ENCODE measurements at places on chromosomes 5 and 9.

DNA sequence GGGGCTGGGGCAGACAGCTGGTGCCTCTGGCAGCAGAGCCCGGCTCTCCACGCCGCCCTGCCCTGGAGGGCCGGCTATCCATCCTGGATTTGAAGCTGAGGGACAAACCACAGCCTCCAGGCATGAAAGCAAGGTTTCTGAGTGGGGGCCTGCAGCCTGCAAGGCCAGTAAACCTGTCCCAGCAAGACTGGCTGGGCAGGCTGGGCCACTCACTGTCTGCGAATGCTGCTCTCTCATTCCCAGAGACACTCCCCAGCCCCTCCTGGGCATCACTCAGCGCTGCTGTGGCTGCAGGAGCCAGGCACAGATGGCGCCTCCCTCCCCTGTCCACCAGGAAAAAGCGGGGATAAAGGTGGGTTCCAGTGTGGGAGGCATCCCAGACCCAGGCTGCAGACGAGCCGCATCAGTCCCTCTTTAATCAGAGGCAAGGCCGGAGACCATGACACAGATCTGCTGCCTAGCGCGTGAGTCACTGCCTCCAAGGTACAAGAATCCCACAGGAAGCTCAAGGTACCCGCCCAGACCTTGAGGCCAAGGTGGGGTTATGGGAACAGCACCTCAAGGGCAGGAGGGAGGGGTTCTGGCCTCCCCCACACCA, 118.0 kb downstream of the VAV2 start:
- DNase-seq: no peak

- no peak for DNase-seq
Observed at GRCh38 chr5:176714067-176714466, 66.8 kb downstream of the TSPAN17 start.

GRCh38 chr5:142512043-142513042, 173.5 kb downstream of the FGF1 start:
- DNase-seq: peak; percentile 5

DNA sequence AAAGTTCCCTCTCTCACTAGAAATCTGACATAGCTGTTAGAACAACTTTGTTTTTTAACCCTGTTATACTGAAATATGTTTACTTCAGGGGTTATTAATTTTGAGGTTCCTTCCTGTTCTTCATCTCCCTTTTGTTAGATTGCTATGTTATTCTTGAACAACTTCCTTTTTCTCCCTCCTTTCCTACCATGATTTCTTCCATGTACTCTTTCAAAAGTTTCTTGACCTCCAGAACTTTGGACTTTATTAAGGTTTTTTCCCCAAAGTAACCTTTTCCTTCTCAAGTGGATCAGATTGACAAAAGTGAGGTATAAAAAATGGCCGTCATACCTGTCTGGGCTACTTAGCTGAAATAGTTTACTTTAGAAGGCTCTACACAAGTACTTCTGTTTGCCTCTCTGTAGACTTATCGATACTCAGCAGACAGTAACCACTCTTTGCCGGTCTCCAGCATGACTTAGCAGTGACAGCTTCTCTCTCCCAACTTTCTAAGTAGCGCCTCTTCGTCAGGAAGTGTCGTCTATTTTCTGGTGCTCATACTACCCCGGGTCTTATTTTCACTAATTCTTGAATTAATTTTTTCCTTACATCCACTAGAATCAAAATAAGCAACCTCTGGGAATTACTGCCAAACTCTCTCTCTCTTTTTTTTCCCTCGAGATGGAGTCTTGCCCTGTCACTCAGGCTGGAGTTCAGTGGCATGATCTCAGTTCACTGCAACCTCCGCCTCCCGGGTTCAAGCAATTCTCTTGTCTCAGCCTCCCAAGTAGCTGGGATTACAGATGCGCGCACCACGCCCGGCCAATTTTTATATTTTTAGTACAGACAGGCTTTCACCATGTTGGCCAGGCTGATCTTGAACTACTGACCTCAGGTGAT, 19.7 kb downstream of the NFIL3 start:
- DNase-seq: no peak

- DNase-seq: no peak
Observed at GRCh38 chr9:106697390-106697749, 165.6 kb upstream of the ZNF462 start.

DNA sequence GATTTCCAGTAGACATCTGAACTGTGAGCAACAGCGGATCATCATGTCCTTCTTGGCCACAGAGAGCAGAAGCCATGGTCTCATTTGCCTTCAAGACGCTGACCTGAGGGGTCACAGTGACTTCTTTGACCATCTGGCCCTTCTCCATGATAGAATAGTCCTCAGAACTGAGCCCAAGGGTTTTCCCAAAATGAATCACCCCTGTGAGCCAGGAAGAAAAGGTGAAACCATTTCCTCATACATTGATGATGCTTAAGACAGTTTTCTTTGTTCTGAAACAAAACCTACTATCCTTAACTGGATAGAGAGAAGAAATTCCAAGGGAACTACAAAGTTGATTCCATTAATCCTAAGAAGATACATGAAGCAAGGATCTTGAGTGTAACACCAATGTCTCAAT, 503.9 kb downstream of the CTNND2 start:
- no peak for DNase-seq

DNA sequence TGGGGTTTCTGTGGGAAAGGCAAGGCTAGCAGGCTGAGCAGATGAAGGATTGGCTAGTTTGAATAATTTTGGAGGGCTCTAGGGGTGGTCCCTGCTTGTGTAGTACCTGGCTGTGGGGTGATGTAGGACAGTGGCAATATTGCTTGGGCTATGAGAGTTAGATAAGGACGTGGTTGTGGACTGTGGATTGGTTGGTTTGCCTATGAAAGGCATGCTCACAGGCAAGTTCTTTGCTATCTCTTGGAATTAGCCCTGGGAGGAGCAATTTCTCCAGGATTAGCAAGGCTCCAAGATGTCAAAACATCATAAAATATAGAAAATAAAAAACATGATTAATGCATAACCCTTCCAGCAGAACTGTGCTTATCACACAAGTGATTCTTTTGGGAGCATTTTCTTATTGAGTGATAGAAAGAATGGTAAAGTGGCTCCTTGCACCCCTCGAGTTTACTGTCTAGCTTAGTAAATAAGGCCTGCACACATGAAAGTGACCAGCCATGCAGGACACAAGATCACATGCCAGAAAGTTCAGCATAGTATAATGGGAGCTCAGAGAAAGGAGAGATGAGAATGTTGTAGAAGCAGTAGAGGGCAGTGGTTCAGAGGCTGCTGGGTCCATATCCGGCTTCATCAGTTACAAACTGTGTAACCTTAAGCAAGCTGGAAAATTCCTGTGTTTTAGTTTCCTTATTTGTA, 13.8 kb downstream of the AOPEP start:
- no peak for DNase-seq

GRCh38 chr5:390623-391491, 52.1 kb upstream of the EXOC3 start:
- DNase-seq: no peak

DNA sequence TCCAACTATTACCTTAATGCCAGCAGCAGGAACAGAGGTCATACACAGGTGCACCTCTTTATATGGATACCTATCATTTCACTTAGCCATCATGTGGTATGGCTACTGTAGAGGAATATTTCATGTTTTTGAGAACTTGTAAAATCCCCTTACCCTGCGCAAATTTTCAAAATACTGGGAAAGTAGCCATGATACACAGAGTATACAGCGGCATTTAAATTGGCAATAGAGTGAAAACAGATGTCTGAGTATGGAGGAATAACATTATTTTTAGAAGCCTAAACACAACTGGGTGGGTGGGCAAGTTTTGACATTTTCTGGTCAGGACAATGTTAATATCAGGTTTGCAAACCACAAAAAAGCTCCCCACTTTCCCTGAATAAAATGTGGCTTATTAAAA, 109.5 kb downstream of the SMIM23 start:
- no peak for DNase-seq

All from anterior cingulate cortex (tissue), 58 donors.